ENCODE measurements at places on chromosomes 13 and 19. TPM values are rescaled to one million over a fixed set of nuclear protein-coding genes. Genes with fewer than 3 reads are reported as not detected.
A peak's percentile ranks its signal among the peaks of the same experiment; 100 is the strongest.

DNA sequence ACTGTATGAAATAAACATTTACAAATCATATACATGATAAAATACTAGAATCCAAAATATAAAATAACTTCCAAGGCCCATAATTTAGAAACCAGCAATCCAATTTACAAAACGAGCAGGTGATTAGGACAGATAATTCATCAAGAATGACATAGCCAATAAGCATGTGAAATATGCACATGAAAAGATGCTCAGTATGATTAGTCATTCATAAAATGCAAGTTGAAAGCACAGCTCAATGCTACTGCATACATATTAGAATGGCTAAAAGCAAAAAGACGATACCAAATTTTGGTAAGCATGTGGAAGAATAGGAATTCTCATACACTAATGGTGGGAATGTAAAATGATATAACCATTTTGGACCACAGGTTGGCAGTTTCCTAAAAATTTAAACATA is 837.2 kb upstream of the MIR17HG start:
- peaks cover 1% of the 10 kb centered on the region for H3K27me3 ChIP-seq
- peaks cover 4% of the 10 kb centered on the region for H3K4me1 ChIP-seq
- H3K4me3 ChIP-seq: no peak overlapping the region

Gene SH2D3A
- 1.5 TPM for total RNA-seq

Gene KLK2
- total RNA-seq: not detected

GRCh38 chr13:112929783-112930055 is 39.3 kb upstream of the MCF2L start:
- H3K4me3 ChIP-seq: no peak overlapping the region
- peaks cover 2% of the 10 kb centered on the region for H3K27me3 ChIP-seq
- DNase-seq: no peak
- H3K36me3 ChIP-seq: no peaks in the 10 kb centered on the region
- H3K4me1 ChIP-seq: peaks cover 19% of the 10 kb centered on the region

Gene CACNA1A
- total RNA-seq: 9.0 TPM

Gene SHD
- 0.90 TPM for total RNA-seq

GRCh38 chr13:33017323-33017929 is 1.2 kb downstream of the KL start:
- peak overlapping the region; percentile 97 for H3K27ac ChIP-seq
- peak; percentile 62 for DNase-seq
- peaks cover 20% of the 10 kb centered on the region for H3K27me3 ChIP-seq
- peaks cover 39% of the 10 kb centered on the region for H3K36me3 ChIP-seq

- peak overlapping the region; percentile 95 for H3K27ac ChIP-seq
- H3K27me3 ChIP-seq: peaks cover 3% of the 10 kb centered on the region
- H3K36me3 ChIP-seq: peaks cover 27% of the 10 kb centered on the region
- H3K4me3 ChIP-seq: no peak overlapping the region
- peaks cover 40% of the 10 kb centered on the region for H3K4me1 ChIP-seq
- DNase-seq: no peak
Observed at GRCh38 chr19:34319785-34320184, 45.2 kb upstream of the GPI start.

Gene ZNF154
- total RNA-seq: 23.2 TPM

Gene PDCD5
- total RNA-seq: 77.1 TPM

Gene FCGBP
- total RNA-seq: 1.8 TPM

Gene NBEA
- total RNA-seq: 11.7 TPM

- H3K27ac ChIP-seq: no peak overlapping the region
- H3K36me3 ChIP-seq: peaks cover 8% of the 10 kb centered on the region
- peaks cover 2% of the 10 kb centered on the region for H3K27me3 ChIP-seq
Observed at GRCh38 chr13:77786695-77787287, 89.3 kb downstream of the SLAIN1 start.

DNA sequence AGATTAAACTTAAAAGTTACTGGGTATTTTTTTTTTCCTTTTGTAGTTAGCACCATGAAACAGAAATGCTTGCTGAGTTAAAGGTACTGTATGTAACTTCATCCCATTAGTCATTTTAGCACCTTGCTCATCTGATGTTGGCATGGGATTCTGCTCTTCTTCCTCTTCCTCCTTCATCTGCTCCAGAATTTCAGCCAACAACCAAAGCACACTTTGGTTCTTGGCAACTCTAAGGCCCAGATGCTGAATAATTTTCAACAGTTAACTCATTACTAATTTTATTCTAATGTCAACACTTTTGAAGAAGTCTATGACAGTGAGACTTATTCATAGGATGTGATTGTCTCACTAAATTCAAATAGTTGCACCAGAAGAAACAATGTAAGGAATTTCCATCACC is 359.2 kb downstream of the KCTD12 start:
- no peaks in the 10 kb centered on the region for H3K27me3 ChIP-seq
- H3K4me1 ChIP-seq: no peaks in the 10 kb centered on the region
- no peaks in the 10 kb centered on the region for H3K36me3 ChIP-seq
- no peak overlapping the region for H3K4me3 ChIP-seq

Gene SIGLEC10
- total RNA-seq: not detected
